ENCODE measurements at places on chromosomes 2 and 18. TPM values are rescaled to one million over a fixed set of nuclear protein-coding genes. Genes with fewer than 3 reads are reported as not detected.

TUBA3E gene
- total RNA-seq: not detected

TMEFF2 gene
- total RNA-seq: 0.96 TPM

ABCB11 gene
- total RNA-seq: not detected

IL36B gene
- not detected for total RNA-seq

ANKRD30BL gene
- not detected for total RNA-seq

LRPPRC gene
- total RNA-seq: 32.6 TPM

NT5DC4 gene
- not detected for total RNA-seq
